Right renal pelvis (tissue), 4 donors: ENCODE measurements at places on chromosomes 16 and 17. TPM values are rescaled to one million over a fixed set of nuclear protein-coding genes. Genes with fewer than 3 reads are reported as not detected.
A peak's percentile ranks its signal among the peaks of the same experiment; 100 is the strongest.

DNA sequence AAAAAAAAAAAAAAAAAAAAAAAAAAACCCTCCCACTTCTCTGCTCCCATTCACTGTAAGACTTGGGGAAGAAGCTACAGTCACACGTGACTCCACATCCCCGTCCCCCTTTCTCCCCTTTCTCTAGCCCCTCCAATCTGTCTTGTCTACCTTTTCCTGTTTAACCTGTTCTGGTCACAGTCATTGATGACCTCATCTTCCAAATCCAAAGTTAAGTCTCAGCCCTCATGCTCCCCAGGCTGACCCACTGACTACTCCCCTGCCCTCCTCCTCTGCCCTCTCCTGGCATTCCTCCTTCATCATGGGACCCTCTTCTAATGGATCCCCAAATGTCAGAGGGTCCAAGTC, 1.6 kb upstream of the CDH5 start:
- DNase-seq: no peak

DNA sequence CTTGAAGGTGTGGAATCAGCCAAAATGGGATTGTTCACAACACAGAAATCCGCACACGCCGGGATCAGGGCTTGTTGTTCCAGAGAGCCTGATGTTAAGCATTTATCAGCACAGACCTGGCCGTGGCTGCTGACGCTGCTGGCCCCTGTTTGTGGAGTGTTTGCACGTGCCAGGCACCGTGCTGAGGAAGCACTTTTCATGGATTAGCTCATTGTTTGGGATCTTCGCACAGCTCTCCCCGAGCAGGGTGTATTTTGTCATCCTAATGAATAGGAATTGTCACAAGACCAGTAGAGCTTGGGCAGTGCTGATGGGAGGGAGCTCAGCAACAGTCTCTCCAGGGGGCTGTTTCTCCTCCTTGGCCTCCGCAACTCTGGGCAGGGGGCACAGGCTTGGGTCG, 160.4 kb upstream of the PLCG2 start:
- DNase-seq: no peak

- no peak for DNase-seq
Measured at GRCh38 chr17:53804437-53804836, 18.3 kb upstream of the KIF2B start.

Gene GGT6
- 9.3 TPM for polyA plus RNA-seq

DNA sequence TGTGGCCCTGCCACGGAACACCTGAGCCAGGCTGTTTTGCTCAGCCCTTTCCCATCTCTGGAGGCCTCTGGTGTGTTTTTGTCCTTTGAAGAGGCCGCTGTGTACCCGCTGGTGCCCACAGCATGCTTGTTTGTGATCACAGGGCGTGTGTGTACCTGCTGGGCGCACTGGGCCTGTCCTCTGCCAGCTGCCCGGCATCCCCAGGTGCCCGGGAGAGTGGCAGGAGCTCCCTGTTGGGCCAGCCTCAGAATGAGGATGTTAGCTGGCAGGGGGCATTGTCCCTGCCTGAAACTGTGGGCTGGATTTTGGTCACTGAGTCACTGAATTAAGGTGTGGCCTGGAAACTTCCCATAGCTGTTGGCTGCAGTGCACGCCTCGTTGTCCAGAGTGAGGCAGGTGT, 31.1 kb downstream of the BAIAP2 start:
- no peak for DNase-seq

Gene FAM171A2
- 35.1 TPM for polyA plus RNA-seq

GRCh38 chr16:588639-588888, 1.3 kb upstream of the RAB40C start:
- no peak for DNase-seq

DNA sequence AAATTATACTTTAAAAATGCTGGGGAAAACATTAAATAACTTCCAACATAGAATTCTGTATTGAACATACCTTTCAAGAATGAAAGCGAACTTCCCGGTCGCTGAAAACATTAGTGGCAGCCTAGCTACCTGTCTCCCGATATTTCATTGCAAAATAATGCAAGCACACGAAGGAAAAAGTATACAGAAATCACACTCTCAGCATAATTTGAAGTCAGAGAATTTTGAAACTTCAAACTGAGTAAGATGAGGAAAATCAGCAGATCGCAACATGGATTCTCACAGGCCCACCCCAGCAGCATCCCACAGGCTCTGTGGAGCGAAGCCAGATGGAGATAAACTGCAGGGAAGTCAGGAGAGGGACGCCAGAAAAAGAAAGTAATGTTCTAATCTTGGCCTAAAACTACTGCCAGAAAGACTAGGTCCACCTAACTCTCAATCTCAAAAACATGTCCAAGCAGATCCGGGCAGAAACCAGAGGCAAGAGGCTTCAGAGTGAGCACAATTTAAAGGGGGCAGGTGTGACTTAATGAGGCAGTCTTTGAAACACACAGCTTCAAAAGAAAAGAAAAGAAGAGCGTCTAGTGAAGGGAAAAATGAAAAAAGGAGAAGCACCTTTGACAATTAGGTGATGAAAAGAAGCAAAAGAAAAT, 4.8 kb upstream of the GOSR1 start:
- no peak for DNase-seq

Gene HSD17B2
- 12.1 TPM for polyA plus RNA-seq

DNA sequence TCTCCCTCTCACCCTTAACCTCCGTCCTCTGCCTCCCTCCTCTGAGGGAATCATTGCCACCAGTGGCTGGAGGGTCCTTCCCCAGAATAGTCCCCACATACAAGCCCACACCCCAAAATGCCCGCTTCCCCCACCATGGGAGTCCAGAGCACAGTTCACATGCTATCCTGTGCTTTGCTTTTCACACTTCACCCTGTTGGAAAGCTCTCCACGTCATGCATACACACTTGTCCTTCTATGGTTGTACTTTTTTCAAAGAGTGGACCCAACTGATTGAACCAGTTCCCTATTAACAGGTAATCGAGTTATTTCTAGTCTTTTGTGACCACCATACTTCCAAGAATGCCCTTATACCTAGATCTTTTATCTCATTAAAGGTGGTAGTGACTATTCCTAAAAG, 23.8 kb upstream of the KIFC3 start:
- no peak for DNase-seq

GRCh38 chr17:1630662-1631061, 2.0 kb upstream of the SLC43A2 start:
- no peak for DNase-seq

Gene MPP3
- polyA plus RNA-seq: 8.5 TPM

DNA sequence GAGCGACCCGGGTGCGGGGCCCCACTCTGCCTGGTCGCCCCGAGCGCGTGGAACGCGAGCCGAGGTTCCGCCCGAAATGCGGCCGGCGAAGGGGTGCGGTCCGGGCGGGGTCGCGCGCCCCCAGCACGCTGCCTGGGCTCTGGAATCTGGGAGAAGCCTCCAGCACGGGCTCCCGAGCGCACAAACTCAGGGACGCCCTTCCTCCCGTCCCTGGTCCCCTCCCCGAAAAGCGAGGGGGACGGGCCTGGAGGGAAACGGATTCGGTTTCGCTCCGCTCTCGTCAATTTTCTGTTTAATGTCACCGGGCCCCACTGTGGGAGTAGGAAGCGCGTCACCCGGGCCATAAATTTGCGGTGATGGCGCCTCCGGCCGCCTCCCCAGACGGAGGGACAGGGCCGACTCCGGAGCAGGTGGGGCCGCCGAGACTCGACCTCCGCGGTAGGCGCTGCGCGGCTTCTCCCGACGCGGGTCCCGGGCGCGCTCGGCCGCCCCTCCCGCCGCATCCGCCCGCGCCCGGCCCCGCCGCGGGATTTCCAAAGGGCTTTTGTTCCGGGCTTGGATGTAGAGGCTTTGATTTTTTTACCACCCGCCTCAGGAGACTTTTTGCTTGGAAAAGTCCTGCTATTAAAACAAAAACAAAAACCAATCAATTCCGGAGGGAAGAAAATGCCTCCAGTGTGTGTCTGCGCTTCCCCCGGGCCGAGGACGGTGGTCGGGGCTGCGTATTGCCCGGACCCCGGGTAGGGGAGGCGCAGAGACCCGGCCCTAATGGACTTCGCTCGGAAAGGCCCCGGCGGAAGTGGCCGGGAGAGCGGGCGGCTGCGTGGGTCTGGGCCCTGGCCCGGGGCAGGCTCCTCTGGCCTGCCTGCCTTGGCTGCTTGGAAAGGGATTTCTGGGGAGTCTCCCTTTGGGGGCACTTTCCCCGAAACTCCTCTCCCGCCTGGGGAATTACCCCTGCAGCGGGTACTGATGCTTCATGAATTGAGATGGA, 7.9 kb upstream of the BAHCC1 start:
- peak; percentile 82 for DNase-seq

Gene CXCL16
- polyA plus RNA-seq: 15.6 TPM

DNA sequence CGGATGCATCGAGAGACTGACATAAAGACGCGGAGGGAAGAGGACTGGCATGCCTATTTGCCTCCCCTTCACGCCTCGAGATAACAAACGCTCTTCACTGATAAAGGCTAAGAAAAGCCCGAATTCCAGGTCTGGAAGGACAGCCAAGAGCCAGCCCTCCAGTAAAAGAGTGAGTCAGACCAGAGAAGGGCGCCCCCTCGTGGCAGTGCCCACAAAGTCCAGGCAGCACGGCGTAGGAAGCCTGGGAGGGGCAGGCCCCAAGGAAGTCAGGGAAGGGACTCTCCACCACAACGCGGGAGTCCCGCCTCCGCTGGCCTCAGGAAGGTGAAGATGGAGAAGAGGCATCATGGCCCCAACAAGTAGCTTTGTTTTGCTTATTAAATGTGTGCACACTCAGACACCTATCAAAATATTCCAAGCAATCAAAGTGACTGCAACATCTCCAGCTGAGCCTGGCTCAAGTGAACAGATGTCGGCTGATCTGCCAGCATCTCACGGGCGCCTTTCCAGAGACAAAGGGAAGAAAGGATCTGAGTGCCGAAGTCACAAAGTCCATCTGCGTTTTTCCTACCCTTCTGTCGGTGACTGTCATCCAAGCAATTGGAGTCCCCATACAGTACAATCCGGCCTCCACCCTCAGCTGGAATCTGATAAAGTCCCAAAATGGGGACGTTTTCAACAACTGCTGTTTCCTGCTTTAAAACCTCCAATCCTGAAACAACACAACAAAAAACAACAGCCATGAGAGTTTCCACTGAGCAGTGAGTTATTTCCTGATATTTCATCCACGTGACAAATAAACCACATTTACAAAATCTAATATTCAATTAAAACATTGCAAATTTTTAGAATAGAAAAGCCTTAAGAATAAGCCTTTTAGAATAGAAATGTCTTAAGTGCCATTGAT, 20.4 kb upstream of the SLC38A8 start:
- no peak for DNase-seq

DNA sequence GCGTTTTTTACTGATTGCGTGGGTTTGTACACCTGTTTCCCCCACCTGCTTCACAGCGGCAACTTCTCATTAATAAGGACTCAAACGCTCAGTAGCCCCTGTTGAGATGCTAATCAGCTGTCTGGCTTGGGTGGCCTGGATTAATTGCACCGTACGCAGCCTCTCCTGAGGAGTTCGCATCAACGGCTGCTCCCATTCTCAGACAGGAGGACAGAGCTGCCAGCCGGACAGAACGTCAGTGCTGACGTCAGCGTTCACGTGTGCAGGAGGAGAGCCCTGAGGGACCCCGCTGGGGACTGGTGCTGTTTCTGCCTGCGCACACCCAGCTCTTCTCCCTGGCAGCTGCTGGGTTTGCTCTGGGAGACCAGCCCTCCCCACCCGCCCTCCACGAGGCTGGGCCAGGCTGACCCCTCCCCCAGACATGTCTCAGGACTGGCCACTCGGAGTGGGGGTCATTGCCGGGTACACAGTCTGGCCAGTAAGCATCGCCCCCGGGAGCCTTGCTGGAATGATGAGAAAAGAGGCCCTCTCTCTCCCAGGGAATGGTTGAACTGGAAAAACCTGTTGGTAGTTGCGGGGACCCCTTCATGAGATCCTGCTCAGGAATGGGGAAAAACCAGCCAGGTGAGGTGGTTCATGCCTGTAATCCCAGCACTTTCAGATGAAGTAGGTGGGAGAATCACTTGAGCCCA, 5.7 kb upstream of the BANP start:
- DNase-seq: peak; percentile 80

Gene ITGB3
- polyA plus RNA-seq: 19.1 TPM

Gene VMP1
- polyA plus RNA-seq: 95.0 TPM

DNA sequence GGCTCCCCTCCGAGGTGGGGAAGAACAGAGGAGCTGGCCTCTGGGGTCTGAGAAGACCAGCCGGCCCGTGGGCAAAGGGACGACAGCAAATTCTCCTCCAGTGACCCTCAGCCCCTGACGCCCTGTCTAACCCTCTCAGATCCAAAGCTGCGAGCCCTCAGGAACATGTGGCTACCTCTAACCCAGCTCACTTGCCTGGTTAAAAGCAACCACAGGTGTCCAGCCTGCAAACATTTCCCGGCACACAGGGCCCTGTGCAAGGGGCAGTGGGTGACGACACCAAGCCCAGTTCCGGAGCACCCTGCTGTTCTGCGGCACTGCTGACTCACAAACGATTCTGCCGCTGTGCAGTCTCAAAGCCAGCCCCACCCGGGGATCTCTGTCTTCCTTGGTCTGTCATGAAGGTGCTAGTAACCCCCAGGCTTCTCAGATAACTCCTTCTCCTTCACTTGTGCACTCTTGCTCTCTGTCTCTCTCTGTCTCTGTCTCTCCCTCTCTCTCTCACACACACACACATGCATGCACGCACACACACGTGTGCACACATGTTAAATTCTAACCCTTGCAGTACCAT, 23.0 kb downstream of the WNT3 start:
- DNase-seq: no peak

DNA sequence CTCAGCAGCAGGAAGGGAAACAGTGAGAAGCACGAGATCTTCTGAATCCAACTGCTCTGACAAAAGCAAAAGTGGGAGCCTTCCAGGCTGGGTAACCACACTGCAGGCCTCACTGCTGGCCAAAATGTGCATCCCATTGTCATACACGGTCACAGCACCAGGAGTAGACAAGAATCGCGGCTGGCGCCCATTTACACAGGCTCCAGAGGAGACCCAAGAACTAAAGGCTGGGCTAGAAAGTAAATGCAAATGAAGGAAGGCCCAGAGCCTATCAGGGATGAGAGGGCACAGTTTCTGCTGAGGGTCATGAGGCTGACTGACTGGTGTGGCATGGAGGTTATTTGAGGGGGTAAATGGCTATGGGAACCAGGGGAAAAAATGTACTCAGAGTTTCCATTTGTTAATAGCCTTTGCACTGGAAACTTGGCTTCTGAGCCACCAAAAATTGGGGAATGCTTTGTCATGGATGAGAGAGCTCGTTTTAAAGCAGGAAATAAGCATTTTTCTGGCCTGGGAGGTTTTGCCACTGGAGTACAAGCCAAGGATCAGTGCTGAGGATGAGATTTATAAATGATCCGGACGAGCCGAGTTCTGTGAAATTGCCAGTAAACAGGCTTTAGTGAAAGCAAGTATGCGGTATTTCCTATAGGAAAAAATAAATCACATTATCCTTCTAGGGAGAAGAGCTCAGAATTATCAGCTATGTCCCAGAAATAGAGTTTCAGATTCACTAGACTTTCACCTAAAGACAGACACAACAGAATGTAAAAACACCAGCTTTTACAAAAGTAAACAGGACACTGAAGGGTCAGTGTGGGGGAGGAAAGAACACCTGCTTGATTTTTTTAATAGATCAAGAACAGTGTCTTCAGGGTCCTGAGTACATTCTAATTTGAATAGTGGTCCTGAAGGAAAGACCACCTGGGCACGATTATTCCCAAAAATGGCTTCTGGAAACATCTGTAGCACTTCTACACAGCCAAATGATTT, 66.9 kb upstream of the GSG1L start:
- DNase-seq: no peak

Gene ABCA8
- polyA plus RNA-seq: 3.8 TPM
